ENCODE measurements at places on chromosomes 3 and 15.

- peaks cover 23% of the 10 kb centered on the region for H3K4me1 ChIP-seq
- no peaks in the 10 kb centered on the region for H3K27me3 ChIP-seq
- no peak for DNase-seq
- H3K27ac ChIP-seq = no peak overlapping the region
Measured at GRCh38 chr3:156761713-156762451, 64.3 kb upstream of the LEKR1 start.

GRCh38 chr3:173650596-173650995 is 253.1 kb downstream of the NLGN1 start:
- no peak overlapping the region for H3K4me3 ChIP-seq
- H3K4me1 ChIP-seq = no peaks in the 10 kb centered on the region
- no peak for DNase-seq
- no peaks in the 10 kb centered on the region for H3K36me3 ChIP-seq

GRCh38 chr3:72661115-72661457 is 187.2 kb downstream of the SHQ1 start:
- peaks cover 9% of the 10 kb centered on the region for H3K4me1 ChIP-seq
- H3K27ac ChIP-seq = no peak overlapping the region
- peak; percentile 69 for DNase-seq
- H3K36me3 ChIP-seq = no peaks in the 10 kb centered on the region
- peaks cover 2% of the 10 kb centered on the region for H3K27me3 ChIP-seq

GRCh38 chr15:71666763-71667620 is 143.4 kb upstream of the NR2E3 start:
- DNase-seq = no peak
- H3K27me3 ChIP-seq = no peaks in the 10 kb centered on the region
- no peaks in the 10 kb centered on the region for H3K36me3 ChIP-seq
- no peak overlapping the region for H3K4me3 ChIP-seq

GRCh38 chr15:93358166-93359059 is 269.4 kb upstream of the RGMA start:
- peaks cover 20% of the 10 kb centered on the region for H3K27me3 ChIP-seq
- no peaks in the 10 kb centered on the region for H3K4me1 ChIP-seq
- no peak for DNase-seq
- H3K4me3 ChIP-seq = no peak overlapping the region
- H3K27ac ChIP-seq = no peak overlapping the region

DNA sequence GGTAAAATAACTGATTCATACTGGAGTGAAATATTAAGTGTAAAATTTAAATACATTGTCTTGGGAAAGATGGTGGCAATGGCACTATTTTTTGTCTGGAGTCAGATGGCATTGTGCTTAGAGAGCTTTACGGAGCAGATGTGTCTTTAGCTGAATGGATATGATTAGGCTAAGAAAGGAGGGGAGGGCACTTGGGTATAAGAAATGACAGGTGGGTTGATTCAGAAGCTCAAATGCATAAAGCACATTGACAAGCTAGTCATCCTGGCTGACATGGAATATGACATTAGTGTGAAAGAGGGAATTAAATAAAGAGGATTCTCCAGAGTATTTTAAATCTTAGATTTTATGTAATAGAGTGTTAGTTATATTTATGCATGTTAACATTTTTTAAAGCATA is 570.1 kb upstream of the CBLB start:
- DNase-seq = no peak
- no peaks in the 10 kb centered on the region for H3K36me3 ChIP-seq
- H3K4me1 ChIP-seq = no peaks in the 10 kb centered on the region
- no peak overlapping the region for H3K4me3 ChIP-seq
- H3K27ac ChIP-seq = no peak overlapping the region

GRCh38 chr3:69893274-69893673 is 106.3 kb upstream of the SAMMSON start:
- peaks cover 52% of the 10 kb centered on the region for H3K4me1 ChIP-seq
- H3K27me3 ChIP-seq = no peaks in the 10 kb centered on the region
- no peaks in the 10 kb centered on the region for H3K36me3 ChIP-seq
- H3K27ac ChIP-seq = no peak overlapping the region

GRCh38 chr3:122066331-122067213 is 11.4 kb downstream of the CD86 start:
- DNase-seq = no peak
- H3K27me3 ChIP-seq = no peaks in the 10 kb centered on the region
- no peaks in the 10 kb centered on the region for H3K36me3 ChIP-seq
- H3K4me3 ChIP-seq = no peak overlapping the region
- no peak overlapping the region for H3K27ac ChIP-seq
- H3K4me1 ChIP-seq = no peaks in the 10 kb centered on the region

- H3K27me3 ChIP-seq = no peaks in the 10 kb centered on the region
- DNase-seq = no peak
- H3K4me1 ChIP-seq = peaks cover 23% of the 10 kb centered on the region
- peaks cover 47% of the 10 kb centered on the region for H3K36me3 ChIP-seq
- no peak overlapping the region for H3K27ac ChIP-seq
- peak overlapping the region; percentile 10 for H3K4me3 ChIP-seq
Measured at GRCh38 chr3:141385406-141386125, 17.3 kb downstream of the ZBTB38 start.

GRCh38 chr15:63380151-63380807 is 1.4 kb downstream of the CA12 start:
- peaks cover 15% of the 10 kb centered on the region for H3K4me1 ChIP-seq
- H3K27ac ChIP-seq = no peak overlapping the region
- H3K36me3 ChIP-seq = no peaks in the 10 kb centered on the region
- peaks cover 64% of the 10 kb centered on the region for H3K27me3 ChIP-seq
- no peak for DNase-seq

GRCh38 chr15:90988296-90988695 is 6.0 kb downstream of the PRC1 start:
- H3K27ac ChIP-seq = no peak overlapping the region
- H3K4me1 ChIP-seq = peaks cover 2% of the 10 kb centered on the region
- H3K4me3 ChIP-seq = no peak overlapping the region
- H3K27me3 ChIP-seq = no peaks in the 10 kb centered on the region
- H3K36me3 ChIP-seq = no peaks in the 10 kb centered on the region
- no peak for DNase-seq

- DNase-seq = no peak
- peaks cover 78% of the 10 kb centered on the region for H3K36me3 ChIP-seq
- H3K27ac ChIP-seq = no peak overlapping the region
- H3K27me3 ChIP-seq = no peaks in the 10 kb centered on the region
- H3K4me1 ChIP-seq = peaks cover 8% of the 10 kb centered on the region
Measured at GRCh38 chr15:39969002-39969394, 35.1 kb downstream of the EIF2AK4 start.

DNA sequence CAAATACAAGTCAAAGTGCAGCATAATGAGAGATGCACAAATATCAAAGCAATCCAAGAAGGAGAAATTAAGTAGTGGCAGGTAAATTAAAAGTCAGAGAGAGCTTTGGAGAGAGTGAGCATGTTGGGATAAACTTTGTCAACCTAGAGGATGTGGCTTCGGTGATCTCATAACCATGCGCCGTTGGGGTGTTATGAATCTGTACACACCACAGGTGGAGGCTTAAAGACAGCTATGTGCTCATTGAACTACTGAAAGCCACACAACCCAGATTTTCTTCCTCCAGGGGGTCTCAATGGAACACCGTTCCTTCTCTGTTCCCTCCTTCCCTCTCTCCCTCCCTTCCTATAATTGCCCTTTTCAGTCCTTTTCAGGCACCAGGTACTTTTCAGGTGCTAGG is 52.0 kb downstream of the SUCNR1 start:
- H3K36me3 ChIP-seq = no peaks in the 10 kb centered on the region
- H3K4me3 ChIP-seq = no peak overlapping the region
- peaks cover 5% of the 10 kb centered on the region for H3K4me1 ChIP-seq
- H3K27ac ChIP-seq = no peak overlapping the region
- DNase-seq = no peak
- H3K27me3 ChIP-seq = no peaks in the 10 kb centered on the region

DNA sequence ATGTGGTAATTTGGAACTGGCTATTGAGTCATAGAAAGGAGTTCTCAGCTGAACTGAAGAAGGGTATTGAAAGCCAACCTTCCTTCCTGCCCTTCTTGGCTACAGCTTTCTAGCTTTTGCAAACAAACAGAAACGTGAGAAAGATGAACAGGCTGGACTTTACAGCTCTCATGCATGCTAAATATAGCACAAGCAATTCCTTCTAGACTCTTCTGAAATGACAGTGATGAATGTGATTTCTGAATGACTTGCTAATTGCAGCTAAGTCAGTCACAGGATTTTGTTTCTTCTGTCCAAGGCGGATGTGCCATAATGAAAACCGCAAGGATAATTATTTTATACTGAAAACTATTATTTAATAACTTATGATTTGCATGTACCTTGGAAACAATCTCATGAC is 36.3 kb downstream of the BCHE start:
- H3K4me3 ChIP-seq = no peak overlapping the region
- no peak overlapping the region for H3K27ac ChIP-seq
- H3K27me3 ChIP-seq = no peaks in the 10 kb centered on the region
- DNase-seq = no peak
- no peaks in the 10 kb centered on the region for H3K4me1 ChIP-seq
- H3K36me3 ChIP-seq = no peaks in the 10 kb centered on the region

DNA sequence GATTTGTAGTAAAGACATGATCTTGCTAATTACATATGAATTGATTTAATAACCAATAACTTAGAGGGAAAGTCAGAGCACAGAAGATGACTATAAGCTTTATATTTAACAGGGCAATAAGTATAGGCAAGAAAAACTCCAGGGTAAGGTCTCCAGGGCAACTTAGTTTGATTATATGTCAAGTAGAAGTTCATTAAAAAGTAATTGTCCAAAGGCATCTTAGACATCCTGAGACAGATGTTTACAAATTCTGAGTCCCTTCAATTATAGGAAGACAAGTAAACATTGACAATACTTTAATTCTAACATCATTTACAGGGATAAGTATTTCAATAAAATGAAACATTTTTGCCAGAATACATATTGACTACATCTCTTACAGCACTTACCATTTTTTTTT is 416.0 kb downstream of the RAP2B start:
- DNase-seq = no peak
- no peaks in the 10 kb centered on the region for H3K4me1 ChIP-seq
- no peaks in the 10 kb centered on the region for H3K36me3 ChIP-seq

DNA sequence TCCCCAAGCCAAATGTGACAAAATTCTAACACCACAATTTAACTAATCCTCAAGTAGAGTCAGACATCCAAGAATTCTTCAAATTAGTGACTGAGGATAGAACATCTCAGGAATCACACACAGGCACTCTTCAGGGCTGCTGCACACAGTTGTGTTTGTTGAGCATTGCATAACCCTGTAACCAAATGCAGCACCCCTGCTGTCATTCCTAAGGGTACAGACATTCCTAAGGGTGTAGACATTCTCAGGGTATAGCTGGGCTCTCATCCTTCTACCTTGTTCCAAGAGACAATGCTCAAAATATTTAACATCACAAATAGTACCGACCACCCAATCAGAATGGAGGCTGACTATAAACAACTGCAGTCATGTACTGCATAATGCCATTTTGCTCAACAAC is 107.1 kb upstream of the UBE2E2 start:
- H3K27me3 ChIP-seq = no peaks in the 10 kb centered on the region
- no peak for DNase-seq
- no peak overlapping the region for H3K27ac ChIP-seq
- no peaks in the 10 kb centered on the region for H3K4me1 ChIP-seq

DNA sequence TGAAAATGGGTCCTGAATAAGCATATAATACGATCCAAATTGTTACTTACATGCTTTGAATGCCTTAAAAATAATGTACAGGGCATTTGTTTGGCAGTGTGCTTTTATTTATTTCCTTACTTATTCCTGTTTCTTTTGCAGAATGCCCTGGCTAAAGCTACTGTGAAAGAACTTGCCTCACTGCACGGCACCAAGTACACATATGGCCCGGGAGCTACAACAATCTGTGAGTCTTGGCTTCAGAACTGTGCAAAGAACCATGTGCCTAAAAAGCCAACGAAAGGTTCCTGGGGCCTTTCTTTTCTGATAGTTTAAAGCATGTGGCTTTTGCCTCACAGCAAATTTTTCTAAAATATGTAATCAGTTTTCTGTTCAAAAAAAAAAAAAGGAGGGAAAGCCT is 7.8 kb upstream of the CPA3 start:
- no peaks in the 10 kb centered on the region for H3K36me3 ChIP-seq
- H3K27ac ChIP-seq = no peak overlapping the region
- DNase-seq = no peak
- H3K4me3 ChIP-seq = no peak overlapping the region
- no peaks in the 10 kb centered on the region for H3K4me1 ChIP-seq

DNA sequence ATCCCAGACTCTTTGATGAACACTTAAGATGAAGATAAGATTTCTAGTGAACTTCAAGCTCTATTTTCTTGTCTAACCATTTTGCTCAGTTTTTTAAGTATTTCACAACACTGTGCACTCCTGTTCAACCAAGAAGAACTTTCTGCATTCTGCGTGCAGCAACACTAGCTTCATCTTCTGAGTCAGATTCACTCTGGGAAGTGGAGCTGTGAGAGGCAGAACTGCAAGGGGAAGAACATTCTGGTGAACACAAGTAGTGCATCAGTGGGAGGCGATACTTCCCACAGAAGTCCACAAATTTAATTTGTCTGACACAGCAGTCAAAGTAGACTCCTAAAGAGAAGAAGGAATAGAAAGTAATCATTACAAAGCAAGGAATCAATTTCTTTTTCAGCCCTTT is 18.1 kb downstream of the LRRC58 start:
- H3K4me1 ChIP-seq = no peaks in the 10 kb centered on the region
- no peak for DNase-seq
- no peaks in the 10 kb centered on the region for H3K27me3 ChIP-seq
- no peak overlapping the region for H3K4me3 ChIP-seq

- DNase-seq = no peak
- H3K36me3 ChIP-seq = no peaks in the 10 kb centered on the region
- peaks cover 7% of the 10 kb centered on the region for H3K4me1 ChIP-seq
- no peaks in the 10 kb centered on the region for H3K27me3 ChIP-seq
- no peak overlapping the region for H3K4me3 ChIP-seq
Measured at GRCh38 chr3:149441642-149442041, 32.9 kb upstream of the TM4SF4 start.

GRCh38 chr15:48470096-48470495 is 138.9 kb downstream of the DUT start:
- peaks cover 88% of the 10 kb centered on the region for H3K36me3 ChIP-seq
- H3K4me1 ChIP-seq = peaks cover 6% of the 10 kb centered on the region
- no peak overlapping the region for H3K27ac ChIP-seq
- H3K4me3 ChIP-seq = no peak overlapping the region

DNA sequence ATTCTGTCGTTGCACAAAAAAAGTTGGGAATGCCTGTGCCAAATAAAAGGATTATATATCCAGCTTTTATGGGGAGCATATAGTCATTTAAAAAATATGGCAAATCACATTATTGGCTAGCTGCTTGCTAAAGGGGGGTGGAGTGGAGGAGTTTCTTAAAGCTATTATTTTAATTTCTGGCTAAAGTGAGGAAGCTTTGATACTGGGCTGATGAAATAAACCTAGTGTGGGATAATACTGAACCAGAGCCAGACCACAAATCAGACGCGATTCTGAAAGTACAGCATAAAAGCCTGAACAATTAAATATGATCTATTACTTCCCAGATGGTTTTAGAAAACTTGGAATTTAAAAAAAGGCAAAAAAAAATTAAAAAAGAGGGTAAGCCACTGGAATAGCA is 14.4 kb downstream of the POLR2M start:
- DNase-seq = no peak
- no peak overlapping the region for H3K4me3 ChIP-seq
- no peaks in the 10 kb centered on the region for H3K27me3 ChIP-seq
- no peak overlapping the region for H3K27ac ChIP-seq
- no peaks in the 10 kb centered on the region for H3K4me1 ChIP-seq
- H3K36me3 ChIP-seq = peaks cover 30% of the 10 kb centered on the region

- H3K4me1 ChIP-seq = peaks cover 19% of the 10 kb centered on the region
- H3K27ac ChIP-seq = no peak overlapping the region
- H3K36me3 ChIP-seq = no peaks in the 10 kb centered on the region
- H3K27me3 ChIP-seq = no peaks in the 10 kb centered on the region
- no peak overlapping the region for H3K4me3 ChIP-seq
Measured at GRCh38 chr3:8987645-8988383, 24.5 kb upstream of the RAD18 start.
